ENCODE measurements at places on chromosomes 12 and 14.

GRCh38 chr12:104513681-104514080 is 56.9 kb downstream of the CHST11 start:
- peak overlapping the region; percentile 22 for H3K27ac ChIP-seq
- no peak for DNase-seq
- no peak overlapping the region for H3K4me3 ChIP-seq
- H3K4me1 ChIP-seq, result peaks cover 84% of the 10 kb centered on the region

DNA sequence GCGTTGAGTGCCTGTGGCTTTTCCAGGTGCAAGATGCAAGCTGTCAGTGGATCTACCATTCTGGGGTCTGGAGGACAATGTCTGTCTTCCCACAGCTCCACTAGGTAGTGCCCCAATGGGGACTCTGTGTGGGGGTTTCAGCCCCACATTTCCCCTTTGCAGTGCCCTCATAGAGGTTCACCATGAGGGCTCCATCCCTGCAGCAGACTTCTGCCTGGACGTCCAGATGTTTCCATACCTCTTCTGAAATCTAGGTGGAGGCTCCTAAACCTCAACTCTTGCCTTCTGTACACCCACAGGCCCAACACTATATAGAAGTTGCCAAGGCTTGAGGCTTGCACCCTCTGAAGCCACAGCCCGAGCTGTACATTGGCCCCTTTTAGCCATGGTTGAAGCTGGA is 52.9 kb downstream of the PRKCH start:
- H3K4me1 ChIP-seq, result peaks cover 81% of the 10 kb centered on the region
- peak overlapping the region; percentile 19 for H3K4me3 ChIP-seq
- DNase-seq, result no peak
- no peak overlapping the region for H3K27ac ChIP-seq

DNA sequence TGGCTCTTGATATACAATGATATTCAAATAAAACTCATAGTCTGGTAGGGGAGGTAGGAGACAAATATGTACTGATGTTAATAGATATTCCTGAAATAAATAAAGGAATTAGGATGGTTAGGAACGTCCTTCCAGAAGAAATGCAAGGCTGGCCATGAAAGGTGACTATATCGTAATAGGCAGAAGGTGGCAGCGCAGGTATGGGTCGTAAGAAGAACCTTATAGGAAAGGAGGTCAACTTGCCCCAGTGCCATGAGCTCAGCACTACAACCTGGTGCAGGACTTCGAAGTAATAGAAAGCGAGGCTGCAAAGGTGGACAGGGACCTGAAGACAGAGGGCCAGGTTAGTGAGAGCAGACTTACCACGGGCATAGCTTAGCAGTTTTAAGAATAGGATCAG is 55.3 kb upstream of the FGD4 start:
- H3K4me3 ChIP-seq, result no peak overlapping the region
- H3K36me3 ChIP-seq, result no peaks in the 10 kb centered on the region
- H3K27me3 ChIP-seq, result no peaks in the 10 kb centered on the region
- H3K27ac ChIP-seq, result no peak overlapping the region
- DNase-seq, result no peak
- H3K4me1 ChIP-seq, result no peaks in the 10 kb centered on the region

- H3K4me3 ChIP-seq, result no peak overlapping the region
- H3K27me3 ChIP-seq, result peaks cover 48% of the 10 kb centered on the region
- H3K4me1 ChIP-seq, result no peaks in the 10 kb centered on the region
- DNase-seq, result no peak
These were observed 45.8 kb upstream of the BATF start for GRCh38 chr14:75476274-75476995.

GRCh38 chr12:80709811-80710726 is 2.6 kb downstream of the MYF6 start:
- H3K4me3 ChIP-seq, result no peak overlapping the region
- DNase-seq, result no peak
- no peak overlapping the region for H3K27ac ChIP-seq
- H3K36me3 ChIP-seq, result no peaks in the 10 kb centered on the region

DNA sequence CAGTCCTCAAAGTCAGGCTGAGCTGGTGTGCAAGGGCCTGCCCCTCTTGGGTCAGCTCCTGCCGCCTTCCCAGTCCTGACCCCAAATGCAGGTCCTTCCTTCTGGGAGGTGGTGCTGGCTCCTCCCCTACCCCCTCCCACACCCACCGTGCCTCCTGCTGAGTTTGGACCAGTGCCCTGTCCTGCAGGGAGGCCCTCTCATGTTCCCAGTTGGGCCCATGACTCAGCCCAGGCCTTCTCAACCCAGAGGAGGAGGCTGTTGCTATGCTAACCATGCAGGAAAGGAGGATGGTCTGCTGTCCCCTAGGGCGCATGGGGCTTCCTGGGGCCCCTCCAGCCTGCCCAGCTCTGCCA is 4.4 kb downstream of the ZBTB42 start:
- no peaks in the 10 kb centered on the region for H3K27me3 ChIP-seq
- peaks cover 3% of the 10 kb centered on the region for H3K4me1 ChIP-seq
- no peak for DNase-seq
- peaks cover 3% of the 10 kb centered on the region for H3K36me3 ChIP-seq

DNA sequence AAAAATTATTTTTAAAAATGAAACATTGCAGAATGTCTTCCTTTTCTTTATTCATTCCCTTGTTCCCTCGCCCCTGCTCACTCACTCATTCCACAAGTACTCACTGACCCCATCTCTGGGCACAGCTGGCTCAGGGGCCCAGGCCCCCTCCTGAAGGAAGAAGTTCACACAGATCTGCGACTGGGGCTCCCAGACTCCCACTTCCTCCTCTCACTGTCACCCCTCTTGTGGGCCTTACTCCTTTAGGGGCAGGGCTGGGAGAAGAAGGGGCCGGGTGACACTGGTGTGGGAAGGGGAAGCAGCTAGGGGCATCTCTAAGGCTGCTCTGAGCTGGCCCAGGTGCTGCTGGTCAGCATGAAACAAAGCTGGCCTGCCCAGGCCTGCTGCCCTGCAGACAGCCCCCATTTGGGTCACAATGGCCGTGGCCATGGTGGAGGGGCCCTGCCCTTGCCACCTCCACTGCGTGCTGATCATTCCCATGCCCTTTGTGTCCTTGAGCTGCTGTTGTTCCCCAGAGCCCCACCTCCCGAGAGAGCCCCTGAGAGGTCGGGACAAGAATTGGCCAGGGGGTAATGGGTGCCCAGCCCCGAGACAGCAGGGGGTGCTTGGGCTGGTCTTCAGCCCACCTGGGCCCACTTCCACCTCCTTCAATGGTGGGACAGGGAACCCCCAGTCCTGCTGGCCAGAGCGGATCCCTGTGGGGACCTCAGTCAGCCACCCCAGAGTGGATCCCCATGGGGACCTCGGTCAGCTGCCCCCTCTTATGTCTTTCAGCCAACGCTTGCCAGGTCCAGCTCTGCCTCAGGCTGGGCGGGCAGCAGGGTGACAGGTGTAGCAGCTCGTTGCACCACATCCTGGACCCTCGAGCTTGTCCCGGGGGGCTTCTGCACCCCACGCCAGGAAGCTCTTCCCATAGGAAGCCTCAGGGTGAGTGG is 212.4 kb upstream of the C14orf180 start:
- H3K27me3 ChIP-seq, result no peaks in the 10 kb centered on the region
- no peaks in the 10 kb centered on the region for H3K36me3 ChIP-seq
- H3K4me3 ChIP-seq, result no peak overlapping the region
- DNase-seq, result no peak
- no peak overlapping the region for H3K27ac ChIP-seq

GRCh38 chr12:112905451-112906089 is 1.2 kb upstream of the OAS1 start:
- H3K4me3 ChIP-seq, result no peak overlapping the region
- H3K36me3 ChIP-seq, result peaks cover 9% of the 10 kb centered on the region
- no peaks in the 10 kb centered on the region for H3K27me3 ChIP-seq

GRCh38 chr12:113245695-113246477 is 24.6 kb downstream of the TPCN1 start:
- DNase-seq, result no peak
- H3K4me3 ChIP-seq, result no peak overlapping the region
- no peak overlapping the region for H3K27ac ChIP-seq

GRCh38 chr12:4215229-4216186 is 58.1 kb upstream of the CCND2 start:
- no peaks in the 10 kb centered on the region for H3K36me3 ChIP-seq
- H3K27ac ChIP-seq, result peak overlapping the region; percentile 94
- H3K4me3 ChIP-seq, result peak overlapping the region; percentile 60
- peak; percentile 4 for DNase-seq
- H3K4me1 ChIP-seq, result peaks cover 40% of the 10 kb centered on the region
- H3K27me3 ChIP-seq, result no peaks in the 10 kb centered on the region

- H3K4me3 ChIP-seq, result peak overlapping the region; percentile 95
- H3K27ac ChIP-seq, result peak overlapping the region; percentile 82
- peaks cover 5% of the 10 kb centered on the region for H3K36me3 ChIP-seq
- no peaks in the 10 kb centered on the region for H3K27me3 ChIP-seq
- H3K4me1 ChIP-seq, result peaks cover 26% of the 10 kb centered on the region
These were observed 499 bp upstream of the GXYLT1 start for GRCh38 chr12:42145197-42145549.

- H3K27me3 ChIP-seq, result no peaks in the 10 kb centered on the region
- no peak for DNase-seq
- peaks cover 20% of the 10 kb centered on the region for H3K4me1 ChIP-seq
- no peaks in the 10 kb centered on the region for H3K36me3 ChIP-seq
These were observed 191.0 kb upstream of the BTG1 start for GRCh38 chr12:92336641-92337040.

DNA sequence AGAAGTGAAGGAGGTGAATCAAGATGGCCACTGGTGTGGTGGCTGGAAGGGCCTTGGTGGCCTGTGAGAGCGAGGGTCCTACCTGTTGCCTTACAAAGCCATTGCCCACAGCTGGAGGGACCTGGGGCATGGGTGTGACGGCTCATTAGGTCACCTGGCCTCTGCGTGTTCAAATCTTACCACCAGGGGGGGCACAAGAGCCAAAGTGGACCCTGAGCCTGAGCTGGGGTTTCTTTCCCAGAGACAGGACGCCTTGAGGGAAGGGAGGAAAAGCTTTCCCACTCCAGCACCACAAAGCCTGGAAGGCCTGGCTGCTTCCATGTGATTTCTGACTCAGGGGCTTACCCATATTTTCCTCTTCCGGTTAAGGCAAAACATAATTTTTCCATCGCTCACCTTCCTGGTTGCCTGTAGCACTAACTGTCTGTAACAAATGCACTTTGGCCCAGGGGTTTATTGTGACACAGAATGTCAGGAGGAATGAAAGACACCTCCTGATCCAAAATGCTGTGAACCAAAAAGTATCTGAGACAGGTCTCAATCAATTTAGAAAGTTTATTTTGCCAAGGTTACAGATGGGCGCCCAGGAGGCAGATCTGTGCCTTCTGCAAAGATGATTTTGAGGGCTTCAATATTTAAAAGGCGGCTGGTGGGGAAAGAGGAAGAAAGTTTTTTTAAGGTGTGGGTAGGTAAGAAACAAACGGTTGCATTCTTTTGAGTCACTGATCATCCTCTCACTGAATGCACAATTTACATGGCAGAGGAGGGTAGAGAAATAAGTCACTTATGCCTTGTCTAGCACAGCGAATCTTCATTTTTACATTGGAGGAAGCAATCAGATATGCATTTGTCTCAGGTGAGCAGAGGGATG is 4.3 kb upstream of the CD9 start:
- H3K4me3 ChIP-seq, result no peak overlapping the region
- no peaks in the 10 kb centered on the region for H3K4me1 ChIP-seq
- H3K36me3 ChIP-seq, result no peaks in the 10 kb centered on the region

DNA sequence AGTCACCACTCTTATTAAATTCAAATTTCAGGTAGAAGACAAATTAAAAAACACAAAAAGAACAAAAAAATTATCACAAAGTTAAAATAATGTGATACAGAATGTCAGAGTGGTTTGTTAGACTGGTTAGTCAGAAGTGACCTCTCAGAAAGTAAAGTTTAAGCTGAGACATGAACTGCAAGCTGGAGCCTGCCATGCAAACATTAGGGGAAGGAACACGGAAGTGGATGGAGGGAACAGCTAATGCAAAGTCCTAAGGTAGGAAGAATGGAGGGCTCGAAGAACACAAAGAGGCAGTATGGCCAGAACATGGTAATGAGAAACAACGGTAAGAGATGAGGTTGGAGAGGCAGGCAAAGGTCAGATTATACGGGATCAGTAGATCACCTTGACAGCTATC is 41.7 kb downstream of the WDHD1 start:
- no peak overlapping the region for H3K4me3 ChIP-seq
- H3K4me1 ChIP-seq, result no peaks in the 10 kb centered on the region
- no peaks in the 10 kb centered on the region for H3K27me3 ChIP-seq
- peaks cover 2% of the 10 kb centered on the region for H3K36me3 ChIP-seq

- no peaks in the 10 kb centered on the region for H3K36me3 ChIP-seq
- H3K4me3 ChIP-seq, result no peak overlapping the region
- peaks cover 15% of the 10 kb centered on the region for H3K27me3 ChIP-seq
- H3K27ac ChIP-seq, result no peak overlapping the region
These were observed 170.0 kb upstream of the GZMB start for GRCh38 chr14:24803933-24804494.

DNA sequence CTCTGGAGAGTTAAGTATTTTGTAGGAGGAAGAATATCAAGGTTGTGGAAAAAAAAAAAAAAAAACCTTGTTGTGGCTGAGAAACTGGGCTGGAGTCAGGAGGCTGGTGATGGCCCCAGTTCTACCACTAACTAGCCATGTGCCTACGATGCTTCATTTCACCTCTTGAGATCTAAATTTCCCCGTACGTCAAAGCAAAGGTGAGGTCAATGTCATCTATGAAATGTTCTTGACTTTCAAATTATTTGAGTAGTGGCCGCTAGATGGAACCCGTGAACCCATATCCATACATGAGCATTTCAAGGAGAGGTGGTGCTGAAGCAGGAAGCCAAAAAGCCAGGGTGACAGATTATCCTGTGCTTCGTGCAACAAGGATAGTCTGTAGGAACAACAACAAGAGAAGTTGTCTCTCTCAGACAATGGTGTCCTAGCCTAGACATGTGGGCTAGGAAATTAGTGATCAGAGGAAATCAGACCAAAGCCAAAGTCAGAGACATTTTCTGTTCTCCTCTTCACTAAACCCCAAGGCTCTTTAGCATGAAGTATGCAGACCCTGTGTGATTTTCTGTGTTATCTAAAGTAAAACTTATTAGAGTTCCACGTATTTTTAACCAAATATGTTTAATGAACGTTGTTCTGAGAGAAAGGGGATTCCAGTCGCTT is 95.5 kb upstream of the ETV6 start:
- peak; percentile 47 for DNase-seq
- H3K4me1 ChIP-seq, result peaks cover 5% of the 10 kb centered on the region
- no peaks in the 10 kb centered on the region for H3K36me3 ChIP-seq
- H3K27ac ChIP-seq, result no peak overlapping the region

DNA sequence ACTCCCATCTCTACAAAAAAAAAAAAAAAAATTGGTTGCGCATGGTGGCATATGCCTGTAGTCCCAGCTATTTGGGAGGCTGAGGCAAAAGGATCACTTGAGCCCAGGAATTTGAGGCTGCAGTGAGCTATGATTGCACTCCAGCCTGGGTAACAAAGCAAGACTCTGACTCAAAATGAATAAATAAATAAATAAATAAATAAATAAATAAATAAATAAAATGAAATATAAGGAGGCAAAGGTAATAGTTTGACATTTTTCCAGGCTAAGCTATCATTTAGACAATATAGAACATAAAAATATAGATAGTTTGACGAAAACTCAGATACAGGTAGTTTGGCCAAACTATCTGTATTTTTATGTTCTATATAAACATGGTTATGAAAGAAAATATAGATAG is 40.5 kb downstream of the ZCRB1 start:
- no peak for DNase-seq
- H3K4me3 ChIP-seq, result no peak overlapping the region
- H3K27me3 ChIP-seq, result peaks cover 30% of the 10 kb centered on the region
- H3K27ac ChIP-seq, result no peak overlapping the region
- H3K36me3 ChIP-seq, result no peaks in the 10 kb centered on the region
- H3K4me1 ChIP-seq, result no peaks in the 10 kb centered on the region
